ENCODE measurements at places on chromosomes 5 and 9.

DNA sequence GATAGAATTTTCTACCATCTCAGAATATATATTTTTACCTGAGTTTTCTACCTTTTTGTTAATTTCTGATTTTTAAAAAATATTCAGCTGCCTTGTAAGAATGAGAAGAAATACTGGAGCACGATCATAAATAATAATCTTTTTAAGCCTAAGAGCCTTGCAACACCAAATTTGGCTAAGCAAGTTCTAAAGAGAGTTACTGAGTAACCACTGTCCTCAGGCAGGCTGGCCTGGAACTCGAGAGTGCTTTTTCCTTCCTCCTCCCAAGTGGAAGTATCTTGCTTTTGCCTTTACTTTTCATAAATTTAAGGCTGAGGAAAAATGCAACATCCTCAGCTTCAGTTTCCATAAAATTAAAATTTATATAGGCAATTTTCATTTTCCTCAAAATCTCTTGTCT is 21.0 kb downstream of the GLRX start:
- no peak for DNase-seq

DNA sequence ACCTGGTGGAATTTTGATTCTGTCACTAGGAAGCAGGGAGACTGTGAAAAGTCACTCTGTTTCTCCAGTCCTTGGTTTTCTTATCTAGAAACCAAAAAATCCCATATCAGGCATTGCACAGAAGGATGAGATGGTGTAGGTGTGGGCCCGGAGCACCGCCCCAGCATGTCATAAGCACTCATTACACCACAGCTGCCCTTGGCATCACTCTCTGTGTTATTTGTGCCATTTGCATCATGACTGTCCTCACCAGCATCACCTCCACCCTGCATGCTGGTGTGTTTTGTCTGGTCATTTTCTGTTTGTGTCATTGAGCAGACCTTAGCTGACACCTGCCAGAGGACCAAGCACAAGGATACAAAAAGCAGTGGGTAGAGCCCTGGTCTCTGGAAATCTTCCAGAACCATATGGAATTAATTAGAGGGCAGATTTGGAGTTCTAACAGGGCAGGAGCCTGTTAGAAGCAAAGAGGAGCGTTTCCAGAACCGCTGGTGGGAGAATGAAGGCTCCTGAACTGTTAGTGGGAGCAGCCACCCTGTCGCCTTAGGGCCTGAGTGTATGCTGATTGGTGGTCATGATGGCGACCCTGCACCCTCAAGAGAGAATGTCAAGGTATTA is 99.3 kb downstream of the AMBP start:
- DNase-seq: no peak

DNA sequence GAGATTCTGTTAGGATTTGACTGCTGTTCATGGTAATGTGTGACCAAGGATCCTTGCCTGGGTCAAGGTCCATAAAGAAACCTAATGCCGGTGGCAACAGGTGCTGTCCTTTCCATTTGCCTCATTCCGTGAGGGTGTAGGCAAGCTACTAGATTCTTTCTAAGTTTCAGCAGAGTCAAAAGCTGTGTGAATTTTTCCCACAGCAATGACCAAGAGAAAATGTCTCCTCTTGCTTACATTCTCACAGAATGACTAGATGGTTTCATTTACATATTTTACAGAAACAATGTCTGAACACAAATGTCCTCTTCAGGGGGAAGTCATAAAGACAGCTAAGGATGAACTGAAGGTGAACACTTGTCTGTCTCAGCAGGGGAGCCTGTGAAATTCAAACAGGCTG is 75.3 kb upstream of the SV2C start:
- DNase-seq: no peak

GRCh38 chr9:133162861-133163503 is 732 bp downstream of the GBGT1 start:
- no peak for DNase-seq

GRCh38 chr9:107938801-107939386 is 449.3 kb upstream of the KLF4 start:
- DNase-seq: no peak

DNA sequence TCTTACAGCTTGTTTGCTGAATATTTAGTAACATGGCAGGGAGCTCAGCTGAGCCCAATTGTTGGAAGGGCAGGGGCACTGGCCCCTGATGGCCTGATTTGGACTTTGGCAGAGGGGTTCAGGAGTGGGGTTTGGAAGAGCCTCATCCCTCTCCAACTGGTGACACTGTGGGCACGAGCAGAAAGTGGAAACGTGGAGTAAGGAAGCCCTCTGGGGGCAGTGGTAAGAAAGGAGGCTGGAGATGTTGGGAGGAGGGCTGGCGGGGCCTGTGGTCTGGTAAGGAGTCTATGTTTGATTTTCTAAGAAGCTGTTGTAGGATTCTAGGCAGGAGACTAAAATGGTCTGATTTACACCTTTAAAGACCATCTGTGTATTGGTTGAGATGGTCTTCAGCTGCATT is 208.9 kb downstream of the HSPA4 start:
- no peak for DNase-seq

DNA sequence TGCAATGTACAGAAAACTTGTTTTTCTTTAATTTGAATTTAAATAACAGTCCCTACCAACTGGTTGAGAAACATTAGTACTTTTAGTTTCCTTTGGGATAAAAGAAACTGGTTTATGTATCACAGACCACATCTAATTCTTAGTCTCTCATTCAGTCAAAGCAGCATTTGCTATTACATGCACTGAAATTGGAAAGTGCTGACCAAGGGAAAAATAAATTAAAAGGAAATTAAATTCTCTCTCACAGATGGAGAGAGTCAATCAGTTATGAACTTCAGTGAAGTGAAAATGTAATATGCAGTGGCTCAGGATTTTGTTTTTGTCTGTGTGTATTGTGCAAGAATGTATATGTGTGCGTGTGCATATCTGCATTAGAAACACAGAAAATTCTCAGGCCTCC is 121.7 kb downstream of the TUSC1 start:
- no peak for DNase-seq

DNA sequence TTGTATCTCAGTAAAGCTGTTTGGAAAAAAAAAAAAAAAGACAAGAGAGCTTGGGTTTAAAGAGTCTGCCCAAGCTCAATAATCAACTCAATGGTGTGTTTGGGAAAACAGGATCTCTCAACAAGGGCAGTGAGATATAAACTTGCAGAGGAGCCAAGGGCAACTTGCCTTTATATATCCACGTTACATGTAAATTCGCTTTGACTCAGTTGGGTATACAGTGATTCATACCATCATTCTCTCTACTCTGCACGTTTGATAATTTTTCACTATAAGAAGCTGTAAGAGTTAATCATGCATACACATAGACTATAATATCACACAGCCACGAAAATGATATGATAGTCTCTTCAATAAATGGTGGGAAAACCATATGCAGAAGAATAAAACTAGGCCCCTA is 24.9 kb downstream of the ADAM19 start:
- no peak for DNase-seq

DNA sequence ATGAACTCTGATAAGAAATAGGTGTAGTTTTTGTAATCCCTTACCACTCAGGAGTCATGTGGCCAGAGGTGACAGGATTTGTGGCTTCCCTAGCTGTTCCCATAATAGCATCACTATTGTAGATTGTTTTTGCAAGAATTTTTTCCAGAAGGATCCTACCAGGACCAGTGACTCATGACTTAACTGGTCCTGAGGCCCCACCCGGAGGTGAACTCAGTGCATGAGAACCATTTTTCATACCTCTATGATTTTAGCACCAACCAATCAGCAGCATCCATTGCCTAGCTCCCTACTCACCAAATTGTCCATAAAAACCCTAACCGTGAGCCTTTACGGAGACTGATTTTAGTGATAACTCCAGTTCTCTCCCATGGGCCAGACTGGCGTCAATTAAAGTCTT is 484.8 kb downstream of the PSAT1 start:
- no peak for DNase-seq

GRCh38 chr9:95778957-95779356 is 96.5 kb upstream of the ERCC6L2 start:
- DNase-seq: no peak

DNA sequence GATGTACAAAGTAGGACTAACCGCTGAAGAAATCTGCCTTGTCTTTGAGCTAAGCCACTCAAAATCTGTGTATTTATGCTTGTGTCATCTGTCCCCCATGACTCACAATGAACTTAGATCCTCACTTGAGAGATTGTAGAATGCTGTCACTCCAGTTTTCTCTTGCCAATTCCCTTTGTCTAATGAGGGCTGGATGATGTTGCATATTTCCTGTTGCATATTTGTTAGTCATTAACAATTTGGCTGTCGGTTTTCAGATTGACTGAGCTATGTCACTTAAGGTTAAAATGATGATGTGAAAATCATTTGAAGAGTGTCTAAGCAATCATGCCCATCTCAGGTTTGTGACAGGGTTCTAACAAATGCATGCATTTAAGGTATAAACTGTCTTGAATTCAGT is 481.7 kb downstream of the CDH10 start:
- DNase-seq: no peak

GRCh38 chr5:54774281-54775170 is 210.9 kb downstream of the ESM1 start:
- no peak for DNase-seq

- no peak for DNase-seq
Measured at GRCh38 chr5:69512740-69513260, 20.2 kb downstream of the OCLN start.

DNA sequence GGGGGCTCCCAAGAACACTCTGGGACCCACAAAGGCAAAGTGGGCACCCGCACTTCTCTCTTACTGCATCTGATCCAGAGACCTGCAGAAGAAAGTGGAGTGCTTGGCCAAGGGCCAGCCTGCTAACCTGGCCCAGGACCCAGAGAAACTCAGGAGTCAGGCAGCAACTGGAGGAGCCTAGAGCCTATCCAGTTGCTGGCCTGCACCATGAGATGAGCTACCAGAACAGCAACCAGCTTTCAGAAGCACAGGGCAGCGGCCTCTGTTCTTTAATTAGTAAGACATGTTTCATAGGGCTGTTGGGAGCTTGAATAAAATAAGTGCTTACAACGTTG is 298.3 kb downstream of the GADD45G start:
- DNase-seq: no peak

DNA sequence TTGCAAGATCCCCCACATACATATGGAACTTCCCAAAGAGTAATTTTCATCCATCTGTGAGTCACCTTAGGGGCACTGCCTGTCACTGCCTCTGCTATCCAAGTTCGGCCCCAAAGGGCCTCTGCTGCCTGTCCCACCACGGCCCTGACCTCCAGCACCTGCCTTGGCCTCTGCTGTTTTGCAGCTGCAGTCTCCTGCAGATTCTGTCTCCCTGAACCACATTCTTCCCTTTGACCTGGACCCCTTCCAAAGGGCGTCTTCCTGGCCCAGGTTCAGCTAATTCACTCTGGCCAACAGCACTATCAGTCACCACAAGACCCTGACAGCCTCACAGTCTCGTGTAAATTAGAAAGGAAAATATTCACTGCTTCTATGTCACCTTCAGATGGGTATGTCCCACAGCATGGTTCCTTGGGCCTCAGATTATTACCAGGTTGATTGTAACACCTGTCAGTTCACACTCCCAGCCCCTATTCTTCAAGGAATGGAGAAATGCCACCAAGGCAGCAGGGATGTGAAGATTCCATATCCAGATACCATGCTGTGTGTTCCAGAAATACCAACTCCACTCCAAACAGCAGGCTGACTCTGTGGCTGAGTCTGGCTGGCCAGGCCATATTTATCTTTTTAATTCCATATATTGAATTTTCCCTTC is 479.3 kb downstream of the ARHGEF28 start:
- no peak for DNase-seq
